ENCODE measurements at places on chromosomes 12 and 14.

DNA sequence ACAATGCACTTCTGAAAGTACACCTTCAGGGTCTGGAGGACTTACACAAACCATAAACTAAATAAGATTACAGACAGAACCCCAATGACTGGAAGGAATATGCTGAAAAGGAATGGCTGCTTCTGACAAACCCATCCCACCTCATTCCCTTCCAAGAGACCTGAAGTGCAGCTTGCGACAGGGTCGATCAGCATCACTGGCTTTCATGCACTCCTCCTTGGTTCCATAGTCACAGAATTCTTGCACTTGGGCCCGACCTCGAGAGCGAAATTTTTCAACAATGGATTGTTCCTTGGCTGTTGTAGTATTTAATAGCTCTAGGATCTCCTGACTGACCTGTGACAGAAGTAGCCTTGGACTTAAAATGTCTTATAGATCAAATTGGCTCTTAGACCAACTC is 9.6 kb downstream of the METTL3 start:
- DNase-seq = no peak

- no peak for DNase-seq
These were observed 145.9 kb downstream of the DUSP6 start for GRCh38 chr12:89206390-89206789.

GRCh38 chr12:69007101-69007854 is 74.3 kb upstream of the CPM start:
- no peak for DNase-seq

GRCh38 chr12:114729731-114730130 is 45.8 kb upstream of the TBX3 start:
- DNase-seq = no peak

DNA sequence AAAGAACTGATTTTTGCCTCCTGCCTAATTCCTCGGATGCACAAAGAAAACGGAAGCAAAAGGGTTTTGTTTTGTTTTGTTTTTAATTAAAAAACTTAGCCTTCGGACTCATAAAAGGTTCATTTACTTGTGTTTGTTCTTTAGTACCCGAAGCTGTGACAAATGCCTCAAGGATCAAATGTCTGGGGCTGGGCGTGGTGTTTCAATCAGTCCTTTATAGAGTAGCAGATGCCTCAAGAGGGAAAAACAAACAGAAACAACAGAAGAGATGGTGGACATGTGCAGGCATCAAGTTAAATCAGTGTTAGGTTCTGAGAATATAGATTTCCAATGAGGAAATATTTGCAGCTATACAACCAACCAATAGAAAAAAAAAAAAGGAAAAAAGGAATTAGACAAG is 1.6 kb upstream of the WIF1 start:
- no peak for DNase-seq

DNA sequence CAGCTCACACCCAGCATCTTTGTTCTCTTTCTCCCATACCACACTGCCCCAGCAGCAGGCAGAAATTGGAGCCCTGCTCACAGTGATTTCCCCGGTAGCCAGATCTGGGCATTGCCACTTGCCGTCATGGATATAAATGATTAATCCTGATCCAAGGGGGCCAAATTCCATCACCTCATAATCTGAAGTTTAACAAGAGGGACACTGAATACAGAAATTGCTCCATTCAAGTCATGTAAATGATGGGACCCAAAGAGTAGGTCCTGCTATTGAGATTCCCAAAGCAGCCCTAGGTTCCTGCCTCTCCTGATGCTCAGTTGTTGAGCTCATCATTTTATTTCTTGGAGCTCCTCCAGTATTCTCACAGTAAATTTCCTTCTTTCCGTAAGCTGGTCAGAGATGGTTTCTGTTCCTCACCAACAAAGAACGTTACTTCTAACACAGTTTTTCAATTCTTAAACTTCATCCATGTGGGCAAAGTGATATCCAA is 11.7 kb downstream of the ITPR2 start:
- no peak for DNase-seq

- no peak for DNase-seq
These were observed 87.2 kb downstream of the ZFC3H1 start for GRCh38 chr12:71576496-71576895.

GRCh38 chr12:125836647-125837046 is 771.4 kb downstream of the AACS start:
- DNase-seq = no peak

GRCh38 chr12:48388938-48389337 is 38.2 kb upstream of the ZNF641 start:
- no peak for DNase-seq

- no peak for DNase-seq
These were observed 58.9 kb downstream of the MOK start for GRCh38 chr14:102246071-102246470.

- DNase-seq = no peak
These were observed 36.5 kb downstream of the LTBP2 start for GRCh38 chr14:74575507-74575906.

GRCh38 chr14:49767571-49768300 is at the start of gene KLHDC2:
Gene KLHDC2 (plus strand): TSS chr14:49768153. CDS start chr14:49768469, 316 bp downstream.
- peak; percentile 92 for DNase-seq

DNA sequence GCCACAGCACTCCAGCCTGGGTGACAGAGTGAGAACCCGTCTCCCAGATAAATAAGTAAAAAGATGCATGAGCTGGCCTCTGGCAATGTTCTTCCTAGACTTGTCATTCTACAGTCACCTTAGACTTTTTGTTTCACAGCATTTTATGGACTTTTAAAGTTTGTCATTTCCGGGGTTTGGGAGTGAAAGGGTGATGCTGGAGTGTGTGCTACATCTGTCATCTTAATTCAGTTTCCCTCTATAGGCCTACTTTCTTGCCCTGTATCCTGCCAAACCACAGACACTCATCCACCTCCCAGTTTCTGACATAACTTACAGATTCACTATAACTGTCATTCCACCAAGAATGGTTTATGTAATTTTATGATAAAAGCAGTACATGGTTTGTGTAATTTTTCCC is 166.7 kb upstream of the PARP11 start:
- DNase-seq = no peak

DNA sequence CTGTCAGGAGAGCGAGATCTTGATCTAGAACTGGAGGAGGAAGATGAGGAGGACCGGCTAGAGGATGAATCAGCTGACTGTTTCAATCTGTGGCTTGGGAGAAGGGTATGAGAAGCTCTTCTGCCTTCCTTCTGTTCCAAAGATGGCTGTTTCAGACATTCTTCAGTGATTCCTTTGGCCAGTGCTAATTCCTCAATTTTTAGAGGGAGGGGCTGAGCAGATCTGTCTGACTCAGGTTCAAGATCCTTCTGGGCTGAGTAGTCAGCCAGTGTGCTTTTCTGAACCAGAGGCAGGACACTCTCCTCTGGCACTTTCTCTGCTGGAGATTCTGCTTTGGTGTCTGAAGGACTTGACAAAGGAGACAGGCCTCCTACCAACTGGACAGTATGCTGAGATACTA is 15.2 kb downstream of the ACIN1 start:
- no peak for DNase-seq

DNA sequence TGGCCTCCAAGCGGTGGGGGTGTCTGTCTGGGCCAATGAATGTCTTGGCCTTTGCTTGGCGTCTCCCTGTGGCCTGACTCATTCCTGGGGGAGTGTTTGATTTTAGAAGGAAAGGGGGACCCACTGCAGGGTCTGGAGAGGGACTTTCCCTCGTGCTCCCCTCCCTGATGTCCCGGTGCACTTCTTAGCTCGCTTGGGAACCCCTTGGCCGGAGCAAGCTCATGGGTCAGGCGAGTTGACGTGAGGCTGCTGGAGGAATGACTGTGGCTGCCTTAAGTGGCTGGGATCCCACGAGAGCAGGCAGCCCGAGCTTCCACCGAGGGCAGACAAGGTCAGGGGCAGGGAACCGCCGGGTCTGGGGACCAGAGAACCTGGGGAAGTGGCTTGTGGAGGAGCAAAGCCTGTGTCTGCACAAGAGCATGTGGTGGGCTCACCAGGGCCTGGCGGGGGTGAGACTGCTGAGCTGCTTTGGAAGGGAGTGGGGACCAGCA is 218.4 kb upstream of the C14orf180 start:
- no peak for DNase-seq

- DNase-seq = no peak
These were observed 775.0 kb downstream of the DIO2 start for GRCh38 chr14:79436335-79436734.

DNA sequence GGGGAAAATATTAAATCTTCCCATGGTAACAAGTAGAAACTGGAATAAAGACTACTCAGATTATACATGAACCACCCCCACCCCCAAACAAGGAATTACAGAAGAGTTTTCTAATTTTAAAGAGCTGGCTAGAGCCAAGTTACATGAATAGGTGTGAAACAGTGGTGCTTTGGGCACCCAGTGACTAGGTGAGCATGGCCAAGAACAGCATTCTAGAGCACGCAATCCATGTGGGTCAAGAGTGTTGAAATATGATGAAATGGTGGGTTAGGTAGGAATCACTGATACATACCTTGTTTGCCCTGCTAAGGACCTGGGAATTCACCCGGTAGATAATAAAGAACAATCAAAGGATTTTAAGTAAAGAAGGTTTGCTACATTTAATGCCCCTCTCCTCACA is 118.1 kb upstream of the SLCO1C1 start:
- DNase-seq = no peak

DNA sequence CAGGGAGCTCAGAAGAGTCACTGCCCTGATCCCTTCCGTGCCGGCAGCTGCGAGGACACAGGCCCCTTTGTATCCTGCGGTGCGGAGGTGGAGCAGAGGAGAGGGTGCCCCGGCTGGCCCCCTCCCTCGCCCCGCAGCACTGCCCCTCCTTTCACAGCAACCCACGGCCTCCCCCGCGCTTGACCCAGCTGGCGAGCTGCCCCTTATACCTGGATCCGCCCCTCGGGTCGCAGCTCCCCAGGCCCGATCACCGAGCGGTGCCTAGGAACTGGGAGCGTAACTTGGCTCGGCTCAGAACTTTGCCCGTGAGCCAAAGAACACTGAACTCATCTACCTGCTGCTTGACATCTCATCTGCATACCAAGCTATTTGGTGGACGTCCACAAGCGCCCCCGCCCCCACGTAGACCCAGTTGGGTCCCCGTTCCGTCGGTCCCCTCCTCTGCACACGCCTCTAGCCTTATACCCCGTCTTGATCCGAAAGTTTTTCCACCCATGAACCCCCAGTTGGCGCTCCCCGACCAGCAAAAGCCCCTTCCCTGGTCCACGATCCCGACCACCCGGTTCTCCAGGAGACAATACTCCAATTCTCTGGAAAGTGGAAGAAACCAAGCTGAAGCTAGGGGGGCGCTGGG is 697 bp upstream of the DNAJC14 start:
- peak; percentile 71 for DNase-seq

Measured in mesendoderm (in vitro differentiated cells).